ENCODE measurements at places on chromosomes 12 and 14.

GRCh38 chr12:29782285-29782870, 1.4 kb downstream of the TMTC1 start:
- DNase-seq = peak; percentile 67

DNA sequence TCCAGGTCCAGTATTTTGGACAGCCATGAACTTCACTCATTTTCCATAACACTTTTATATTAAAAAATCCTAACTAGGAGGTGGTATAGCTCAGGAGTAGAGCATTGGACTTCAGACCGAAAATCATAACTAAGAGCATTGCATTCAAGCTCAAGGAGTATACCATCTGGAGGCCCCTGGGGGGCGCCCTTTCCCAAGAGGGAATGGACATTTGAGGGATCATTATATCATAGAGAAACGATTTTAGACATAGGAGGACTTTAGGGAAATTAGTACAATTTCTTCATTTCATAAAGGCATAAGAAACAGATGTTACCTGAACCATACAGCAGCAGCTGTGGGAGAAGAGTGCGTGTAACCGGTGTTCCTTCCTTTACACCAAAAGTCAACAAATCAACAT, 5.2 kb upstream of the ATG14 start:
- peak; percentile 18 for DNase-seq

DNA sequence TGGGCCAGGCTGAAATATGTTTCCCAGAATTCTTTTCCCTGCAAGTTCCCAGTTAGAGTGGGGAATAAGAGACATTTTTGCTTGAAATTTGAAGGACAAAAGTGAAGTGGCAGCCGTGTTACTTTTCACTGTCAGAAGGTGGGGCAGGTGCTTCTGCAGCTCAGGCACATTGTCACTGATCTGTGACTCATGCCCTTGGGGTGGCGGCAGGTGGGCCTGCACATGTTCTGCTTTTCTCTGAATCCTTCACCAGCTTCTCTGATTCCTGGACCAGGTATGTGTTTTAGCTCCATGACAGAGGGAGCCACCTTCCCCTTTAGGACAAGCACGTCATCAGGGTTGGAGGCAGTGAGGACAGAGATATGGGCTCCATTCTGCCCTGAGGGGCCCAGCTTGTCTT, 11.7 kb upstream of the KCNA5 start:
- DNase-seq = no peak

DNA sequence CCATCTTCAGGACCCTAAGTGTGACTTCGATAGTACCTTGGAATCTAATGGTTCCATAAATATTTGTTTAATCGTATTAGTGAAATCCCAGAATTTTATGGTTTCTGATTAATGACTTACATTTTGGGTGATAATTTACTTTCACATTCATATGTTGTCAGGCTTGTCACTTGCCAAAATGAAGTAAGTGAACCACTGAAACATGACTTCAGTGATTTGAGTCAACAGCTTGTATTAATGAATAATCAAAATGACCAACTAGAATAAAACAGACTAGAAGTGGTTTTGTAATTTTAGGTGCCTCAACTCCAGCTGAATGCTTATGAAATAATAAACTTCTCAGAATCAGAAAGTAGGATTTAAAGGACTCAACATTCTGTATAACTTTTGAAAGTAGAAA, 517.1 kb downstream of the PRKD1 start:
- DNase-seq = no peak

GRCh38 chr12:20368114-20368650, at the start of gene PDE3A:
PDE3A (plus strand) TSS chr12:20368537; CDS start chr12:20369285, 748 bp downstream.
- peak; percentile 91 for DNase-seq

- no peak for DNase-seq
Observed at GRCh38 chr14:104062281-104062680, 23.2 kb upstream of the ASPG start.

GRCh38 chr14:94615823-94616570, 3.8 kb downstream of the SERPINA3 start:
- no peak for DNase-seq

GRCh38 chr12:65083581-65083980, 37.5 kb downstream of the WIF1 start:
- DNase-seq = no peak

Data from mesenchymal stem cell (in vitro differentiated cells and primary cell).